ENCODE measurements at places on chromosomes 11 and 22. TPM values are rescaled to one million over a fixed set of nuclear protein-coding genes. Genes with fewer than 3 reads are reported as not detected.

PHETA2 gene
- total RNA-seq: 27.2 TPM

ARHGAP8 gene
- 0.03 TPM for total RNA-seq

ENDOD1 gene
- 112 TPM for total RNA-seq

RASD2 gene
- 0.65 TPM for total RNA-seq

RAB39A gene
- not detected for total RNA-seq

HSPB2 gene
- total RNA-seq: 0.79 TPM

FUT4 gene
- total RNA-seq: 5.3 TPM

DEPDC7 gene
- total RNA-seq: 4.6 TPM

LMO2 gene
- 12.4 TPM for total RNA-seq

PGA4 gene
- total RNA-seq: not detected

Measured in smooth muscle cell of the pulmonary artery (primary cell).